ENCODE measurements at places on chromosomes 5 and 9.

- DNase-seq, result no peak
Observed at GRCh38 chr5:94485067-94485466, 133.3 kb downstream of the KIAA0825 start.

DNA sequence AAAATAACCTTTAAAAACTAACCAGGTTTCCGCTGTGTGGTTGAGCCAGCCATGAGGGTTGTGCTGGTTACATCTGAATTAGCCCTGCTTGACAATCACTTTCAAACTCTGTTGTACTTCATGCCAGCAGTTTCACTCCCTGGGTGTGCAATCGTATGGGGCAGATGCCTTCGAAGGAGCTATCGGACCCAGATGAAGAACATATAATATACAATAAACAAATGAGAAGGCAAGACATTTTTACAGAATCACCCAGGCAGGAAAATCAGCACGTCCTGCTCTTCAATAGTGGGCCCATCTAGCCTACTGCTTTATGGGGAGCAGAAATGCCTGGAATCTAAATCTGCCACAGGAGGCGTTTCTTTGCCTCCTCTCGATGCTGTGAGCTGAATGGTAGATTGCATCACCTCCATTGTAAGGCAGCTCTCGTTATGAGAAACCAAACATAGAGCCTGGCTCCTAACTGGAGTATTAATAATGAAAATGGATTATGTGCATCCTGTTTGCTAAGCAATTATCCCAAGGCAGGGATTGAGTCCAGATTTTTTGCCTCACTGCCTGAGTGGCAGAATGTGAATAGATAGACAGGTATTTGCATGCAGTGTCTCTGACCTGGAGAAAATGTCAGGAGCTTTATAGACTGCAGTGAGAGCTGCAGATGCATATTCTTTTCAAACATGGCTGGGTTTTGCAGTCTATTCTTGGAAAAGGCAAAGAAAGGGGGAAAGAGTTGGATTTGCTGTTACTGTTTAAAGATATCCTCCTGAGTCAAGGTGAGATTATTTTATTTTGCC, 143.3 kb upstream of the SMARCA2 start:
- no peak for DNase-seq

- DNase-seq, result no peak
Observed at GRCh38 chr5:150402901-150403342, 9.8 kb downstream of the CD74 start.

GRCh38 chr5:163163858-163164257, 273.5 kb upstream of the CCNG1 start:
- DNase-seq, result no peak

DNA sequence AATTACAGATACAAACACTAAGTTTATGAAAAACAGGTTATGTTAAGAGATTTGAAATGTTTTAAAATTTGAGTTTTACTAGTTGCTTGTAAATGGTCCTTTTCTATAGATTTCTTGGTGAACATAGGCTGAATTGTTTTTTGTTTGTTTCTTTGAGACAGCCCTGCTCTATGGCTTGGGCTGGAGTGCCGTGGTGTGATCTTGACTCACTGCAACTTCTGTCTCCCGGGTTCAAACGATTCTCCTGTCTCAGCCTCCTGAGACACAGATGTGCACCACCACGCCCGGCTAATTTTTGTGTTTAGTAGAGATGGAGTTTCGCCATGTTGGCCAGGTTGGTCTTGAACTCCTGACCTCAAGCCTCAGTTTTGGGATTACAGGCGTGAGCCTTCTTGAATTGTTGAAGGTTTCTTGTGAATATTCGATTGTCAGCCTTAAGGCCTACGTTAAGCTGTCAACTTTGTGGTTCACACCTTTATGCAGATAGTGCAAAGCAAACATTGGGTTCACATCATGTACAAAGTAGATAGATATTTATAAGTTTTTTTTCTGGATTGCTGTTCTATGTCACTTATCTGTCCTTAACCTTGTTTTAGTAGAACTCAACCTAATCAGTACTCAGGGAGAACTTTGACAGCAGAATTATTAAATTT, 26.2 kb downstream of the UHRF2 start:
- no peak for DNase-seq

- no peak for DNase-seq
Observed at GRCh38 chr5:9713959-9714586, 83.9 kb upstream of the TAS2R1 start.

DNA sequence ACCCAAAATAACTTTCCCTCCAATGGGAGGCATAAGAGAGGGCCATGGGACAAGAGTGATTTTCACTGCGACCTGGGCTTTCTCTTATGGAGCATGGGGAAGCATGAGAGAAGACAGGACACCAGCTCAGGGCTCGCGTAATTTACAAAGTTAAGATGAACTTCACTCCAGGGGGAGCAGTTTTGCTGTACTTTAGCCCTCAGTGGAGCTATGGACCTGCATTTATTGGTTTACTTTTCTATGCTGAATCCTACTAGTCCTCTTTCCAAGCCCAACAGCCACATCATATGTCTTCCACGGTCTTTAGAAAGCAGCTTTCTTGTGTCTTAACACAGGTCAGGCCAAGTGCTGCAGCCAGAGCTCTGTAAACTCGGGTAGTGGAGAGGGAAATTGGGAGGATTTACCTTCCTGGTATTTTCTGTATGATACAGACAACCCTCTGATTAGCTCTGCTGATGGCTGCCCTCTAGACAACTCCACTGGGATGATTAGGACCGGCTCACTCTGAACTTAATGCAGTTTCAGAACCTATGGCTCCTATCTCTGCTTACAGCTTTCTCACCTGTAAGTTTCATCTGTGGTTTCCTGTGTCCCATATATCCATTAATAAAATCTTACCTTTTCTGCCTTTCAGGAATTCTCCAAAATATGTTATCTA, 581.0 kb upstream of the RORB start:
- DNase-seq, result no peak

- no peak for DNase-seq
Observed at GRCh38 chr9:111854799-111855198, 41.8 kb upstream of the UGCG start.

DNA sequence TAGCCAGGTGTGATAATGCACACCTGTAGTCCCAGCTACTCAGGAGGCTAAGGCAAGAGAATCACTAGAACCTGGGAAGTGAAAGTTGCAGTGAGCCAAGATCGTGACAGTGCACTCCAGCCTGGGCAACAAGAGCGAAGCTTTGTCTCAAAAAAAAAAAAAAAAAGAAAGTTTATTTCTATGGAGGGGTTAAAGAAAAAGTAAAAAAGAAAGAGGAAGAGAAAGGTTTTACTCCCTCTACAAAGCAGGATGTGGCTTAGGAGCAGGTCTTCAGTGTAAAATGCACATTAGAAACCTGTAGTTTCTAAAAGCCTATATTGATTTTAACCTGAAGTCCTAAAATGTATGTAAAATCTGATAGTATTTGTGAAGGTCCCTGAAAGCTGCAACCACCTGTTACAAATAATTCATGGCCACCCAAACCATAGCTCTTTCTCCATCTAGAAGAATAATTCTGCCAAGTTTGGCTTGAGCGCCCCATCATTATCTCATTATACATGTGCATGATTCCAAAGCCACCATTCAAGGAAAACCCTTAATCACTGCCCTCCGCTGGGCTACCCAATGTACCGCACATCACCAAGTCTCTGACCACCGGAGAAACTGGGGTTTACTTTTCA, 3.4 kb downstream of the FNBP1 start:
- no peak for DNase-seq

- no peak for DNase-seq
Observed at GRCh38 chr9:27864644-27865438, 291.6 kb upstream of the C9orf72 start.

All from stimulated activated CD4-positive, alpha-beta T cell treated with anti-CD3 and anti-CD28 coated beads, Interleukin-4, amount 100 ng/mL, for 4 hours (primary cell).